Stimulated activated CD4-positive, alpha-beta T cell treated with anti-CD3 and anti-CD28 coated beads, Interleukin-15, amount 100 ng/mL, for 24 hours (primary cell): ENCODE measurements at places on chromosomes 1 and 21.

- no peak for DNase-seq
These were observed 52.7 kb downstream of the TRMT1L start for GRCh38 chr1:185104083-185104482.

GRCh38 chr1:12486059-12486341 is 132.0 kb downstream of the DHRS3 start:
- DNase-seq: no peak

DNA sequence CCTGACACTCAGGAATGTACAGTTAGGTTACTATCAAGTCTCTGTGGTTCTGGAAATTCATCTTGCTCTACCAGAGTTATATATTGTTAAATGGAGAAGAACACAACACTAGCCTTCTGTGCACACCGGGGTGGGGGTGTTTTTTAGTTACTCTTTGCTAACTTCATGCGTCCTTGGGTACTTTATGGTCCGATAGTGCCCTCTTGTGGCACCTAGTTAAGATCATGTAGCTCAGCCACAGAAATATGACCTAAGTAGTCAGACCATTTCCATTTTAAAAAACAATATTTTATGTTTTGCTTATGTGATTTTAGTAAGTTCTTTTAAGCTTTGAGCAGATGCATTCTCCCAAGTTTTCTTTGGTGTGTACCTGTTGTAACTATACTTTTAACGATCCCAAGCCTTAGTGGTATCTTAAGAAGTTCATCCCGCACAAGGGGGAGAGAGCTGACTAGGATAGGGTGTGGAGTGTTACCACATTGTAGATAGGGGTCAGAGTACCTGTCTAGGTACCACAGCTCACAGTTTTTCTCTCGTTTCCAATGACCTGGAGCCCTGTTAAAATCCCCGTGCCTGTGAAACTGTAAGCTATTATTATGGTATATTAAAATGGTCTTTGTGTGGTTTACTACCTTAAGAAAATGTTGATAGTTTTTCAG is 20.6 kb upstream of the SH3D21 start:
- DNase-seq: peak; percentile 68

DNA sequence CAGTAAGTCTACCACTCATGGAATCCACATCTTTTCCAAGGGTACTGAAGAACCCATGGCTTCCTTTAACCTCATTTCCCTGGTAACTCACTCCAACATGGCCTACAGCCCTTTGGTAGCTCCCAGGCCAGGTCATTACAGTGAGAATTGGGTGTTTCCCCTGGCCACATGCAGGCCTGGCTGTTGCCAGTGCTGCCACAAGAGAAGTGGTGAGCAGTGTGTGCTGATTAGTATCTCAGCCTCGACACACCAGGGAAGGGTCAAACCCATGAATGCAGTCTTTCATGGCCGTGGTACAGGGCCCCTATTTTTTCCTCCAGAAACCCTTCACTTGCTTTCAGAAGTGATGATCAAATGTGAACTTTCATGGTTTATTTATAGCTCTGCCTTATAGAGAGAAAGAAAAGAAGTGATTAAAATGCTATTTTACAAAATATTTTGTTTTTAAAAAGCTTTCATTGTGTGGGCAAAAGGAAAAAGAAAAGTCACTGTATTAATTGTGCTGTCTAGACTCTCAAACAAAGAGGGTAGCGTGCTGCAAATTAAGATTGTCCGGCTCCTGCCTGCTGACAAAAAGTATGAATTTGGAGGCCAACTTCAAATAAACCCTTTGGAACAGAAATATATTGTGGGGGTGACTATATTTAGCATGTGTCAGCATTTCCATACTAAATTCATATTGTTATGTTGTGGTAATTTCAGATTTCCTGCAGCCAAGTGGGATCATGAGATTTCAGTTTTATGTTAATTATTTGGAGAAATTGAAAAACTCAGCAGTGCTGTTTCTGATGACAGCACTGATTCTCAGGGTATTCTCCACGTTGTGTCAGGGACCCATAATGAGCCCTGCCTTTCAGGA is 62.0 kb upstream of the HOOK1 start:
- DNase-seq: no peak

GRCh38 chr21:30216041-30216723 is at the start of gene CLDN8:
CLDN8 (minus strand) TSS chr21:30216097; CDS start chr21:30215925, 172 bp downstream.
- DNase-seq: no peak

- DNase-seq: no peak
These were observed 3.1 kb downstream of the MORN1 start for GRCh38 chr1:2388004-2388913.

- no peak for DNase-seq
These were observed 33.0 kb downstream of the ZNF496 start for GRCh38 chr1:247298701-247299100.

- no peak for DNase-seq
These were observed 411.1 kb upstream of the CXADR start for GRCh38 chr21:17101696-17102095.

GRCh38 chr1:115655916-115656315 is 14.1 kb downstream of the VANGL1 start:
- no peak for DNase-seq

- DNase-seq: no peak
These were observed 154.3 kb upstream of the COL6A1 start for GRCh38 chr21:45827302-45827692.

DNA sequence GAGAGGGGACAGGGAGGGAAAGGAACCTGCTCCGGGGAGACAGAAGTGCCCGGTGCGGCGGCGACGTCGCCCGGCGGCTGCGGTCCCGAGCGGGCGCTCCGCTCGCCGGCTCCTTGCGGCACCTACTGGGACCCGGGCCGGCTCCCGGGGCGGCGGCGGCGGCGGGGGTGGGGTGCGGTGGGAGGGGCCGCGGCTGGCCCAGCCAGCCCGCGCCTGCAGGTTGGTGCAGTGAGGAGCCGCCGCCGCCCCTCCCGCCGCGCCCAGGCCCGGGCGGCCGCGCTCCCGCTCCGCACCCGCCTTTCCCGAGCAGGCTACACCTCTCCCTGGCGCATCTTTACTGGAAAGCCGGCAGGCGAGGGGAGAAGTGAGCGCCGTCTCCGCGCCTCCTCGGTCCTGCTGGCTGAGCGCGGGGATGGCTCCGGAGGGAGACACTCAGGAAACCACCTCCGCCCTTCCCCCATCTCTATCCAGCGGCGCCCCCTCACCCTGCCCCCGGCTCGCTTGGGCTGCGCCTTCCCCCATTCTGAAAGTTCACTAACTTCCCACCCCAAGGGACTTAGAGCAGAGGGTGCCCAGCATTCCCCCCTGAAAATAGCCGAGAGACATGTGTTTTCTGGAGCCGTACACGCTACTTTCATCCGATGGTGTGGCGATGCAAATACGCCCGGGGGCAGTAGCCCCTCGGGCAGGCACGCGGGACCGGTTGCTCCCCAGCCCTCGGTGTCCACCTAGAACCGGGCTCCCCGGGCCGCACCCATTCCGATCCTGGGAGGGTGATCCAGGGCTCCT is at the start of gene PLD5:
Gene PLD5 (minus strand): TSS at position 127 of the 789 bp plus-strand sequence.
- DNase-seq: peak; percentile 8

DNA sequence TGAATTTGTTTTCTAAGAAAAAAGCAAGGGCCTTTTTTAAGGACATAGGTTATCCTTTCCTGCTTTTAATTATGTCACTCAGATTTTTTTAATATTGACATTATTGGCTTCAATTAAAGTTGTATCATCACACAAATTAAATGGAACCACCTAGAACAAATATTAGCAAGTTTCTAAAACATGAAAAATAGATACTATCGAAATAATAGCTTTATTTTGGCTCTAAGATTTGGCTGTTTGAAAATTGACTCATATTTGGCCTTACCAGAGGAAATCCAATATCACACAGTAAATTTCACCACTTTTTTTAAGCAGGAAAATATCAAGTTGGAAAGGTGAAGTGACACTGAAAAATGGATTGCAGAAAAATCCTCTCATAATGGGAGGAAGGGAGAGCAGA is 9.2 kb downstream of the DNASE2B start:
- no peak for DNase-seq

GRCh38 chr21:45870421-45870820 is 111.1 kb upstream of the COL6A1 start:
- DNase-seq: no peak

GRCh38 chr1:167849666-167850065 is 64.3 kb downstream of the ADCY10 start:
- no peak for DNase-seq

GRCh38 chr1:2952371-2952770 is 68.9 kb upstream of the ACTRT2 start:
- DNase-seq: no peak

DNA sequence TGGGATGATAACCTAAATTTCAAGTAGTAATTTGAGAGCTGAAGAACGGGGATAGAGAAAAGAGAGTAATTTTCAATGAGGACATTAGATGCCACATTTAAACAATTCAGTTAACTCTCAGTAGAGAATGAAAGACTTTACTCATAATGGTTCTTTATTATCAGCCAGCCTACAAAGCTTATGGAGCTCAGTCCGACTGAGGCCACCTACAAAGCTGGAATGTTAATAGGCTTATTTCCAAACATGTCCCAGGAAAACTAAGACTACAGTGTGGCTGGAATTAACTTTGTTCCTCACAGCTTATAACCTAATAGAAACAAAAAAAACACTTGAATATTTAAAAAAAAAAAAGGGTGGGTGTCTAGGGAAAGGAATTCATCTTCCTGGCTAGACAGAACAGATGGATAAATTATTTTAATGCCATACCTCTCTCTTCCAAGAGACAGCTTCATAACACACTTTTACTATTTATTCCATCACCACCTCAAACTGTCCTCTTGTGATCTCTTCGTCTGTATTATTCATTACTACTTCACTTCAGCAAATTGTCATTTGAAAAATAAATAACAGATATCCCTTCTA is 9.8 kb downstream of the SLC19A2 start:
- no peak for DNase-seq

DNA sequence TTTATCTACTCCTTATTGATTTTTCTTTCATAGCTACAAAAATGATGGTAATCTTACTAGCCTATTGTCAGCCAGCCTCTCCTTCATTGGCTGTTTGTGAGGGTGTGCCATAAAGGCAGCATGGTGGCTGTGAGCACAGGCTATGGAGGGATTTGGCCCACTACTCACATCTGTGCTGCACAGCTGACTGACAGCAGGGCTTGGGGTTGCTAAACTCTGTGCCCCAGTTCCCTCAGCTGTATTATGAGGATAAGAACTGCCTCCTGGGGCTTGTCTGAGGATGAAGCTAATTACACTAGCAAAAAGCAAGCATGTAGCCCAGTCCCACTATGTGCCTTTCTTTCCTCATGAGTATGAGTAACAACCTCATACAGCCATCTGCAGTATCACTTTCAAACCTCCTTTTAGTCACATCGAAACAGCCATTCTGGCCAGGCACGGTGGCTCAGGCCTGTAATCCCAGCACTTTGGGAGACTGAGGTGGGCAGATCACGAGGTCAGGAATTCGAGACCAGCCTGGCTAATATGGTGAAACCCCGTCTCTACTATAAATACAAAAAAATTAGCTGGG is 66.2 kb downstream of the COQ8A start:
- DNase-seq: no peak

DNA sequence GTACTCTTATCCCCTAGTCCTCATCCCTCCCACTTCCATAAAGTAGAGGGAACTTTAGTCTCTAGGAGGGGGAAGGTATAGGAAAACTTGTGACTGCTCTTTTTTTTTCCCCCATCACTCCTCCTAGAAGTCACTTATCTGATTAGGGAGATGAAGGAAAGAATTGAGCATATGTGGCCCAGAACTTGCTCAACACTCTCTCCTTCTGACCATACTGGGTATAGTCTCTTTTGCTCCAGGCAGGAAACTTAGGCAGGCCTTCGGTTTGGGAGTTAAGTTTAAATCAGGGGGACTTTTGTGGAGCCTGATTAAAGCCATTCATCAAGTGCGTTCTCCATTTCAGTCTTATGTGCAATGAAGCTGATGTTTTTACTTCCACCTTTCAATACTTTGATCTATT is 5.8 kb downstream of the UBE2U start:
- no peak for DNase-seq

GRCh38 chr21:30206551-30207251 is 9.2 kb downstream of the CLDN8 start:
- no peak for DNase-seq

GRCh38 chr1:22420455-22421053 is 31.1 kb upstream of the ZBTB40 start:
- peak; percentile 72 for DNase-seq

DNA sequence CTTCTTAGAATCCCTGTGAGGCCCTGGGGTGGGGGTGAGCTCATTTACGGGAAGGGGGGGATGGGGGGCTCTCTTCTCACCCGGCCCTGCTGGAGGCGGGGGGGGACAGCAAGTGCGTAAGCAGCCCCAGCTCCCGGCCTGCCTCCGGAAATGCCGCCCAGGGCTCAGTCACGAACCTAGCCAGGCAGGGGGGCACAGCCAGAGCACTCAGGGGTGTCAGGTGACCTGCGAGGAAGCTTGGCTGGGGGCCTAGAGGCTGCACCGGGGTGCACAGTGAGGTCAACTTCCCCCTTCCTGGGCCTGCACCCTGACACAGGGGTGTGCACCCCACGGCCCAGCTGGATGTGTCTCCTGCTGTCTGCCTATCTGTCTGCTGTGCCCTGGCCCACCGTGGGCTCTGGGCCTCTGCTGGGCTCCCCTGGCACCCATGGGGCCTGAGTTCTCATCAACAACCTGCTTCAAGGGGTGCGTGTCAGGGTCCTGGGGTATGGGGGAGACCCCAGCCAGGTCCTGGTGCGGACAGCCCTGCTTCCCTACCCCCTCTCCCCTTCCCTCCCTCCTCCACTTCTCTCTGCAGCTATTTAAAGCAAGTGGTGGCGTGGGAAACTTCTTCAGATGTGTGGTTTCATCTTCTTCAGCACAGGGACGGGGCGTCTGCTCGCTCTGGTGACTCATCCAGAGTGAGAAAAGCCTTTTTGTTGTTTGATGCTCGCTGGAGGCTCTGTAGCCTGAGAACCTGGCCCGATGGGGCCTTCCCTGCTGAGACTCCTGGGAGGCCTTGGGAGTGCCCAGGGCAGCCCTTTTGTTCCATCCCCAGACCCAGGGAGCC is 92.5 kb upstream of the RUNX3 start:
- DNase-seq: peak; percentile 95

DNA sequence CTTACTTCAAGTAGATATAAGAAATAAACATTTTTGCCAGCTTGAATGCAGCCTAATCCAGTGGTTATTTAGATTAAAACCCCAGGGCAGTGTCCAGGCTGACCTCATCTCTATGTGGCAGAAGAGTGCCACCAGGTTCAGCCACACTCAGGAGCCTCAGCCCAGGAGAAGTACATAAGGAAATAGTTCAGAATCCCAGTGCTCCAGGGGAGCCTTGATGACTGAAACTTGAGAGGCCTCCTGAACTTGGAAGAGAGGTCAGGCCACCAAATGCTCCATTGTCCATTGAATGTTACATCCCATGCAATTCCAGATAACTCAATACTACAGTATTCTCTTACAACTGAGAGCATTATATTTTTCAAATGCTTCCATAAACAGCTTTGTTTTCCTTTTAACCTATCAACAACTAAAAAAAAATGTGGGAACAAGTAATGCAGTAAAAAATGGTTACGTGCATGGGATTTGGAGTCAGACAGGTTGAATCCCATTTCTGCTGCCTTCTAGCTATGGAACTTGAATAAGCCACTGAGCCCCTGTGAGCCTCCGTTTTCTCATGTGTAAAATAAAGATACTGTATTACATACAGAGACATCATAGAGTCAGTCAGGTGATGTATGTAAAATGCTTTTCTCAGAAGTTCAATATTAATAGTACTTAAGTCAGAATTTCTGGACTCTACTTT is 248.0 kb downstream of the PLPP3 start:
- DNase-seq: no peak
